ENCODE measurements at places on chromosomes 2 and 18. TPM values are rescaled to one million over a fixed set of nuclear protein-coding genes. Genes with fewer than 3 reads are reported as not detected.

Gene OR6B3
- total RNA-seq = not detected

Gene SERPINB4
- not detected for total RNA-seq

Gene ADCY3
- total RNA-seq = 22.6 TPM

Gene MBD2
- total RNA-seq = 18.3 TPM

Gene CNNM3
- 4.3 TPM for total RNA-seq

All from SK-MEL-5 (cell line).